Hepatocyte (in vitro differentiated cells): ENCODE measurements at places on chromosomes 12 and 14. TPM values are rescaled to one million over a fixed set of nuclear protein-coding genes. Genes with fewer than 3 reads are reported as not detected.

DNA sequence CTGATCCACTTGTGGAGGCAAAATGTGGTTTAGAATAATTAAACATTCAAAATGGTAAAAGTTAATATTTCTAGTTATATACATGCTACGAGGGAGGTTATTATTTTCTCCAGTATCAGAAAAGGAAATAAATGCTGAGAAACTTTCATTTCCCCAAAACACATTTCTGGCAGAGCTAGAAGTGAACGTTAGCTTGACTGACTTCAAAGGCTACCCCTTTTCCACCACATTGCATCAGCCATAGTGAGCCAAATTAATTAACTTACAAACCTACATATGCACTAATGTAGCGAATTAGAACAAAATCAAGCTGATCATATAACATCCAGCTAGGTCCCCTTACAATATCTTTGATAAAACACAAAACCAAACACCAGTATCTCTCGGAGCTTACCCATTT is 49.3 kb upstream of the RERGL start:
- no peak for DNase-seq

GRCh38 chr12:39846971-39847650 is 227.5 kb upstream of the ABCD2 start:
- DNase-seq: no peak

DNA sequence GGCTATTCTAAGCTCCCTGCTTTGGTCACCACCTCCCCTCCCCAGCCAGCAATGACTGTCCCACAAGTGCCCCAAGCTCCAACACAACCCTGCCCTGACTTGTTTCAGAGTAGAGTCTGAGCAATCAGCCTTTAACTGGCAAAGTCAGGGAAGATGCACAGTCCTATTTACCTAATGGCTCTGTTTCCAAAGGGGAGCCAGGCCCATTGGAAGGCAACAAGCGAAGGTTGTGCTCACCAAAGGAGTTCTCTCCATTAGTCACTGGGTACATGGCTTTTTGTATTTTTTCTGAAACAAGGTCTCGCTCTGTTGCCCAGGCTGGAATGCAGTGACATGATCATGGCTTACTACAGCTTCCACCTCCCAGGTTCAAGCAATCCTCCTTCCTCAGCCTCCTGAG is 267.1 kb upstream of the CRY1 start:
- DNase-seq: no peak

Gene GPX2
- total RNA-seq: 59.8 and 88.9 TPM in 2 replicates

Gene SERPINA5
- 88.8 and 109 TPM in 2 replicates for total RNA-seq

GRCh38 chr14:34628681-34629135 is 1.2 kb downstream of the SNX6 start:
- DNase-seq: peak; percentile 56

- peak; percentile 68 for DNase-seq
These were observed 488.0 kb upstream of the STXBP6 start for GRCh38 chr14:25537846-25538455.
